ENCODE measurements at places on chromosomes 13 and 19.

- no peak for DNase-seq
These were observed 7.5 kb downstream of the UBAC2 start for GRCh38 chr13:99208185-99208584.

- DNase-seq = peak; percentile 53
These were observed 22.3 kb upstream of the XPO4 start for GRCh38 chr13:20924758-20925394.

GRCh38 chr13:112806739-112807652 is 117.2 kb downstream of the ATP11A start:
- no peak for DNase-seq

DNA sequence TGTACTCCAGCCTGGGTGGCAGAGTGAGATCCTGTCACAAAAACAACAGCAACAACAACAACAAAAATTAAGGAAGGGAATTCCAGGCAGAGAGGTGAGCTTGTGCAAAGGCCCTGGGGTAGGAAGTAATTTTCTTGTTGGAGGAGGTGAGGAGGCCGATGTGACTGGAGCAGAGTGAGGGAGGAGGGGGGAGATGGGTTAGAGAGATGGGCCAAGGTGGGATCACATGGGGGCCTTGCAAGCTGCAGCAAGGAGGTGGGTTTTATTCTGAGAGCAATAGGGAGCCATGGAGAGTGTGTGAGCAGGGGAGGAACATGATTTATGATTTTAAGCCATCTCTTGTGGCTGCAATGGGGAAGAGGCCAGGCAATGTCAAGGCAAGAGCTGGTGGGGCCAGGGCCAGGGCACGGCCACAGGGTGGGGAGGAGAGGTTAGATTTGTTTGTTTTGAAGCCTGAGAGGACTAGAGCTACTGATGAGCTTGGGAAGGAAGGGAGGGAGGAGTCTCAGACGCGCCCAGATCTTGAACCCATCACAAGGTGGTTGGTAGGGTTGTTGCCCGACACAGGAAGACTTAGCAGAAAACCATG is 12.5 kb upstream of the COMP start:
- no peak for DNase-seq
